Stimulated activated CD8-positive, alpha-beta memory T cell treated with anti-CD3 and anti-CD28 coated beads, Interleukin-15, amount 100 ng/mL, for 24 hours (primary cell): ENCODE measurements at places on chromosomes 16 and 17.

DNA sequence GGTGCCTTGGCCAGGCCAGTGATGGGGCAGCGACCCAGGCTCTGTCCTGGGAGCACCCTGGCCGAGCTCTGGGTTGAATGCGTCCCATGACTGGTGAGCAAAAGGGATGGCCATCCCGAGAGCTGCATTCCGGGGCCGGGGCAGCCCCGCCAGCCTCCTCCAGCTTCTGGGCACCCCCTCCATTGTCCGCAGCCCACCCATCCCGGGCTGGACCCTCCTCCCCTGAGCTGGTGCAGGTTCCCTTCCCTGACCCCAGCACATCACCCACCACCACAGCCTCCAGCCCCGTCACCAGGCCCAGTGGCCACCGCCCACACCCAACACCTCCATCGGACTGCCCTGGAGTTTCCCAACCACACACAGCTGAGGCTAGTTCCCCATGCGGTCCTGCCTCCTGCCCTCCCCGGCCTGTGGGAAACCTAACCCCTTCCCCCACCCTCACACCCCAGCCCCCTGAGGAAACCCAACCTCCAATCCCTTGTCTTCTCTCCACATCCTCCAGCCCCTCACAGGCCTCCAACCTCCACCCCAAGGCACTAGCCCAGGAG is 16.2 kb upstream of the PVALEF start:
- no peak for DNase-seq

- no peak for DNase-seq
Measured at GRCh38 chr17:56047331-56047730, 105.9 kb upstream of the ANKFN1 start.

DNA sequence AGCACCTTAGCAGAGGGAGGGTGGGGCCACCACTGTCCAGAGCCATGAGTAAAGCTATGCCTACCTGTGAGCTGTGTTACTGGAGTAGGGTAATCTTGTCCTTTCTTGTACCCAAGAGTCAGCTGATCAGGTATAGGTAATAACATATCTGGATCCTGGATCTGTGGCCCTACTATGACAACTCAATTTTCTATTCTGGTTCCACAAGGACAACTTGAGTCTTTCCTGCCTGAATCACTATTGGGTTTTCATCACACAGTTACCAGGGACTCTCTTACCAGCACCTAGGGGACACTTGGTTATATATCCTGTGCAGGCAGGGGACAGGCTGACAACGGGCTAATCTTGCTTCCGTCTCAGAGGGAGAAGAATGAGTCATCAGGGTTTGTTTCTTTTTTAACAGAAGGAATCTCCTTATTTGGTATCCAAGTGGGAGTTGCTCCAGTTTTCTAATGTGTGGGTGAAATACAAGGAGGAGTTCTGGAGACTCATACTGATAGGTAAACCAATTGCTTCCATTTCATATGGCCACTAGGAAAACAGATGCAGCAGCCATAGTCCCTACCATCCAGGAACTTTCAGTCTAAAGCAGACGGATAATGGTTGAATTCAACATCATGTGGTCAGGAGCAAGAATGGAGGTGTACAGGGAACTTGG is 6.8 kb downstream of the ZNF267 start:
- no peak for DNase-seq

- no peak for DNase-seq
Measured at GRCh38 chr16:82360024-82360783, 190.2 kb upstream of the MPHOSPH6 start.

DNA sequence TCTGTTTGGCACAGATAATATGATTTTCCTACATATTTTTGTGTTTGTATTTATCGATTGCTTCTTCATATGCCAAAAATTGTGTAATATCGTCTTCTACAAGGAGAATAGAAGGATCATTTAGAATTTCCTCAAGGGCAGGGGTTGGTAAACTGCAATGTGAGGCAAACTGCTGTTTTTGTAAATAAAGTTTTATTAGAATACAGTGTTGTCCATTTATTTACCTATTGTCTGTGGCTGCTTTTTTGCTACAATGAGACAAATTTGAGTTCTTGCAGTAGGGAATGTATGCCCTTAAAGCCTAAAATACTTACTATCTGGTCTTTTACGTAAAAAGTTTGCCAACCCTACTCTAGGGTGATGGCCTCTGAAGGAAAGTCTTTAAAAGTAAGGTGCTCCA is 509.5 kb downstream of the TMEM114 start:
- no peak for DNase-seq

- no peak for DNase-seq
Measured at GRCh38 chr16:67101311-67102082, 8.2 kb upstream of the PHAF1 start.

GRCh38 chr16:57474671-57475661 is 11.3 kb downstream of the DOK4 start:
- no peak for DNase-seq

DNA sequence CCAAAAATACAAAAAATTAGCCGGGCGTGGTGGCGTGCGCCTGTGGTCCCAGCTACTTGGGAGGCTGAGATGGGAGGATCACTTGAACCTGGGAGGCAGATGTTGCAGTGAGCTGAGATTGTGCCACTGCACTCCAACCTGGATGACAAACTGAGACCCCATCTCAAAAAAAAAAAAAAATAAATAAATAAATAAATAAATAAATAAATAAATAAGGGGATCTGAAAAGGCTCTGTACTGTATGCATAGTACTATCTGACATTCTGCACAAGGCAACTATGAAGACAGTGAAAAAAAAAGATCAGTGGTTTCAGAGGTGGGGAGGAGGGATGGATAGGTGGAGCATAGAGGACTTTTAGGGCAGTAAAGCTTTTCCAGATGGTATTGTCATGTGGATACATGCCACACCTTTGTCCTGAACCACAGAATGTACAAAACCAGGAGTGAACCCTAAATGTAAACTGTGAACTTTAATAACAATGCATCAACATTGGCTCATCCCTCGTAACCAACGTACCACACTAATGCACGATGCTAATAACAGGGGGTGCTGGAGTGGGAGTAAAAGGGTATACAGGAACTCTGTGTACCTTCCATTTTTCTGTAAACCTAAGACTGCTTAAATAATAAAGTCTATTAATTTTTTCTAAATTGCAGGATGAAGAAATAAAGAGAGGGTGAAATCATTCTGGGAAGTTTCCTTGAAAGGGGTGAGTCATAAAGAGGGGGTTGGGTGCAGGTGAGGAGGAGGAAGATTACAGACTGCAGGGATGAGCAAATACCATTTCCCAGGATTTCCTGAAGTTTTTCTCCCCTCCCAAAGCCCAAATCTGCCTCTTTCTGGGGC is 155.8 kb upstream of the SDK2 start:
- DNase-seq = no peak

GRCh38 chr16:27189335-27189972 is 13.9 kb upstream of the KDM8 start:
- no peak for DNase-seq

DNA sequence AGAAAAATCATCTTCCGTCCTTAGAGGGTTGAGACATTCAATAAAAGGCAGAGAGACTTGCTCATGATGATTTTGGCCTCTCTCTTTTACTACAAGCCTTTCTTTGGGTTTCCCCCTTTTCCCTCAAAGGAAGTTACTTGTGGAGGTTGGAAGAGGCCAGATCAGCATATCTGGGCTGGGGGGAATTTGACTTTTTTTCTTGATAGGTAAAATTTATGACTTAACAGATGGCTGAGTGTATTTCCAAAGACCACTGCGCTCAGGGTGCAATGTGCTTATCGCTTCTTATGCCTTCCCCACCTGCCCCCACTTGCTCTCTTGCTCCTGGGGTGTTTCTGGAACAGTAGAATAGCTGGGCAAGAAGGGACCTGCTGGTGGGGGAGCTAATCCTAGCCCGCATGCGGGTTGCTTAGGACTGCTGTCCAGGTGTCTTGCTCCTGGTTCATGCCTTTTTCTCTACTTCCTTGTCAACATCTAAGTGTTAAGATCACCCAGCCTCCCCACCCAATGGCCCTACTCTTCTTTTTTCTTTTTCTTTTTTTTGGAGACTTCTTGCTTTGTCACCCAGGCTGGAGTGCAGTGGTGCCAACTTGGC is 131.9 kb downstream of the MSI2 start:
- DNase-seq = no peak

DNA sequence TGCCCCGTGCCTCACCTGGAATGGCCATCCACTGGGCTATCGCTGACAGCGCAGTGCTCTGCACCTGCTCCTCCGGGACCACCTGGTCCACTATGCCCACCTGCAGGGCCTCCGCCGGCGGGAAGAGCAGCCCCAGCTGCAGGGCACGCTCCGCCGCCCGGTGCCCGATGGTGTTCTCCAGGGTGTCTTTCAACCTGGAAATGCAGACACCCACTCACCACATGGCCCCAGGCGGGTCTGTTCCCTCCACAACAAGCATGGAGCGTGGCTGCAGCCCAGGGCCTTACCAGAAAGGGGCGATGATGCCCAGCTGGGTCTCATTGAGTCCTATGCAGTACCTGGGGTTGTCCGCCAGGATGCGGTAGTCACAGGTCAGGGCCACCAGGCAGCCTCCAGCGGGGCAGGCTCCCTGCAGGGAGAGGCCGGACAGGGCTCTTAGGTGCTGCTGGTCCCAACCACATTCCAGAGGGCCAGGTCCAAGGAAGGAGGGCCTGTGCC is 6.8 kb downstream of the DNASE1L2 start:
- DNase-seq = no peak

- no peak for DNase-seq
Measured at GRCh38 chr16:71387045-71387871, 28.7 kb downstream of the CALB2 start.

GRCh38 chr16:54977211-54977610 is 46.5 kb downstream of the IRX5 start:
- DNase-seq = no peak

- DNase-seq = no peak
Measured at GRCh38 chr17:61127960-61128359, 271.7 kb upstream of the TBX2 start.

- no peak for DNase-seq
Measured at GRCh38 chr16:29139261-29139802, 154.5 kb downstream of the LAT start.

- no peak for DNase-seq
Measured at GRCh38 chr17:68704871-68705713, 103.9 kb upstream of the FAM20A start.

- no peak for DNase-seq
Measured at GRCh38 chr17:66448026-66448639, 145.7 kb downstream of the PRKCA start.

DNA sequence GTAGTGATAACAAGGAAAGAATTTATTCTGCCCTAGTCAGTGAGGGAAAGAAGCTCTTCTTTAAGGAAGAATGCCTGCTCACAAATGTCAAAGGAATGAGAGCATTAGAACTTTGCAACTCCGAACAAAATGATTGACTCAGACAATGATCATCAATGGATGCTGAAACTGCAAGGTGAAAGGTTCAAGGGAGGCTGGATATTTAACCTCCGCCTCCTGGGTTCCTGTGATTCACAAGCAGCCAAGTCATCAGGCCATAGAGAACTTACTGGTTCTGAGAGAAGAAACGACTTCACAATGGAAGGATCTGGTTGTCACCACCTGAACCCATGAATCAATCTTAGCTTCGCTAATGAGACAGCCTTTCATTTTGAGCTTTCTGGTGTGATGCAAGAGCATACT is 16.0 kb upstream of the SCNN1B start:
- DNase-seq = no peak
